ENCODE measurements at places on chromosomes 4 and X. TPM values are rescaled to one million over a fixed set of nuclear protein-coding genes. Genes with fewer than 3 reads are reported as not detected.

Gene YIPF7
- total RNA-seq, result 2.0 TPM

Gene HTRA3
- total RNA-seq, result 2.0 TPM

Gene ZFP42
- not detected for total RNA-seq

Gene PCDH10
- total RNA-seq, result 79.9 TPM

Gene TACR3
- total RNA-seq, result 3.2 TPM

Gene NLGN4X
- 44.0 TPM for total RNA-seq

Gene NR3C2
- total RNA-seq, result 5.2 TPM

Gene SMC1A
- 23.4 TPM for total RNA-seq

Gene STARD8
- 2.5 TPM for total RNA-seq

Gene CRMP1
- total RNA-seq, result 551 TPM

Gene DDIT4L
- 0.25 TPM for total RNA-seq

Gene MAOA
- 12.0 TPM for total RNA-seq

Gene MID1
- total RNA-seq, result 10.3 TPM

Gene ADH1B
- total RNA-seq, result under 0.01 TPM

Gene FGF2
- total RNA-seq, result 9.1 TPM

Gene SRPK3
- total RNA-seq, result 0.25 TPM

Gene ANXA10
- 0.25 TPM for total RNA-seq

Gene DRP2
- 4.7 TPM for total RNA-seq

Gene LANCL3
- total RNA-seq, result 1.5 TPM

Gene PCDH19
- 40.8 TPM for total RNA-seq

Gene ANXA3
- 3.4 TPM for total RNA-seq

Gene NRK
- 0.25 TPM for total RNA-seq

Gene TRIM2
- total RNA-seq, result 744 TPM

Data from temporal lobe (tissue), 4 donors.